ENCODE measurements at places on chromosomes 11 and 22. TPM values are rescaled to one million over a fixed set of nuclear protein-coding genes. Genes with fewer than 3 reads are reported as not detected.

Gene PRSS23
- total RNA-seq = 41.4 TPM

Gene TIMM10
- 27.3 TPM for total RNA-seq

Gene NAALADL1
- total RNA-seq = 6.0 TPM

Gene TRIM49
- not detected for total RNA-seq

Gene SPDYC
- not detected for total RNA-seq

Gene APOA1
- 9.5 TPM for total RNA-seq

Gene LARGE2
- 0.51 TPM for total RNA-seq

Gene ASCL2
- total RNA-seq = 0.51 TPM

Gene C22orf31
- total RNA-seq = not detected

Gene TMEM179B
- total RNA-seq = 42.5 TPM

Gene OR52N4
- total RNA-seq = not detected

Gene CCDC89
- 0.24 TPM for total RNA-seq

Gene BATF2
- total RNA-seq = 1.6 TPM

Gene FREY1
- 0.82 TPM for total RNA-seq

Gene IGF2
- total RNA-seq = 61.9 TPM

Gene TRIM51
- total RNA-seq = not detected

Gene MMP8
- total RNA-seq = 0.35 TPM

Gene KRTAP5-1
- total RNA-seq = not detected

Gene CFAP300
- total RNA-seq = 1.8 TPM

Gene BTG4
- total RNA-seq = not detected

Gene SAA4
- not detected for total RNA-seq

Gene PRRG4
- total RNA-seq = 1.4 TPM

Gene EED
- 8.2 TPM for total RNA-seq

Gene RBM14
- total RNA-seq = 27.5 TPM

Data from right atrium auricular region (tissue), 2 donors.